NCI-H524 (cell line): ENCODE measurements at places on chromosomes 5 and 9.

DNA sequence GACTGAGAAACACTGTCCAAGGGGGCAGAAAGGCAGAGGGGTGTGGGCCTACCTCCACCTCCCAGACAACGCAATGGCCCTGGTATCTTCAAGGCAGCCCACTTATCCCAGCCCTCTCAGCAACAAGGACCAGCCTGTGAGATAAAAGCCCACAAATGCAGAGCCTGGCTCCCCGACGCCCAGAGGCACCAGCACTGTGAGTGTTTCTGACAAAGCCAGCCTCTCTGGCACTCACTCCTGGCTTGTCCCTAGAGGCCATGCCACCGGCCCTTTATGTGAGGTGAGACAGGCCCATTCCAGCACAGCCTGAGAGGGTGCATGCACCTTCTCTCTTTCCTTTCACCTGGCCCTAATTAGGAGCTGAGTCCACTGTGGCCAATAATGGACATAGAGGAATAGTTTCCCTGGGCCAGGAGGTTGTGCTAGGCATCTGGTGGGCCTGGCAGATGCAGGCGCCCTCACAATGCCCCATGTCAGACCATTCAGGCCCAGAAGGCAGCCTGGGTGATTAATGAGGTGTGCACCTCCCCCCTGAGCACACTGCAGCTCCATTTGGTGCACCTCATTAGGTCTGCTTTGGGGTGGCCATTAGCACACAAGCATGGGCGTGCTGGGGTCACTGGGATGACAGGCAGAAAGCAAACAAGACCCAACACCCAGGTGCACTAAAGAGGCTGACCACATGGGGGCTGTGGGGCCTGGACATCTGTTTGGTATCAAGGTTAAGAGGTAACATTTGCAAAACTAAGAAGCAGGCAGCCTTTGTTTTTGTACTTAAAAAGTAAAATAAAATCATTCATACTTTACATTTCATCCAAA, 176.0 kb downstream of the MED10 start:
- peak; percentile 42 for DNase-seq

DNA sequence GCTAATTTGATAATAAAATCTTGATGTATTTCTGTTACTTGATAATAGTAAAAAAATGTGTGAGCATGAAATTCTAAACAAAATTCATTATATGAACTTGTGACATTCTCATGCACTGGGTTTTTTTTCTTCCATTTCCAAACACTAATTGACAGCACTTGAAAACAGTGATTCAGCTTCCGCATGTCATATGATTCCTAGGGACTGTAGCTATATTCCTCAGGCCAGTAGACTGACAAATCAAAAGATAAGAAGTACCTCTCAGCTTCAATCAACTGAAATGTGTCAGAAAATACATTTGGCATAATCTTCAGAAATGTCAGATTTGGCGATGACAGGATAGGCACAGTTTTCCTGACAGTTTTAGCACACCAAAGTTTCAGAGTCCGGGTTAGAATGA, 52.5 kb downstream of the EFNA5 start:
- no peak for DNase-seq

DNA sequence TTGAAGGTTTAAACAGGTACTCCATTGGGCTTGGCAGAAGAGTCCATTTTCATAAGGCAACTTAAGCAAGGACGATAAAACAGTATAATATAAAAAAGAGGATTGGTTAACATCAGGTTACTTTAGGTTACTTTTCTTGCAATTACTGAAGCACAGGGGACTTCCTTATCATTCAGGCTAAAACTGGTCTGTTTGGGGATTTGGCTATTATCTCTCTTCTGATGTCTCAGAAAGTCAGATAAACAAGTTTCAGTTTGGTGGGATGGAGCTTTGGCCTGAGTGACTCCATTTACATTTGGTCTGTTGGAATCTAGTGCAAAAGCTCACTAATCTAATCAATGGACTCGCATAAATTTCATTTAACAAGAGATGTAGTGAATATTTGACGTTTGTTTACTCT, 8.0 kb downstream of the GAPT start:
- no peak for DNase-seq

DNA sequence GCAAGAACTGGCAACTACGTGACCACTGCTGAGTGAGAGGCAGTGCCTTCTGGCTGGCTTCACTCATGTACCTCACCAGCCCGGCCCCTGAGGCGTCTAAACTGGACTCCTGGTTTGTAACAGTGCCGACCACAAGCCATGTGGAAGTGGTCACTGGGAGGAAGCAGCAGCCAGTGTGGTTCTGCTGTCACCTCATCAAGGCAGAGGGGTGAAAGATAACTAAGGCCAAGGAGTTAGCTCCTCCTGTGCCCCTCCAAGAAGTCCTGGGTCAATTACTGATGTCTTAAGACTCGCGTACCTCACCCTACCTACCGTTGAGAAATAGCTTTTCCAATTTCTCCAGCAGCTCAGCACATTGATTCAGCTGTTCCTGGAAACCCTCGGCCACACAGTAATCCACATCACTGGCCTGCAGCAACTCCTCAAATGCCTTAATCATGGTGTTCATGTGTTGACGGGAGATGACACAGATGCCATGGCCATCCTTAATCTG, 142.9 kb downstream of the CDK5RAP2 start:
- DNase-seq, result no peak

- no peak for DNase-seq
Measured at GRCh38 chr5:11905206-11905605, 960 bp upstream of the CTNND2 start.

DNA sequence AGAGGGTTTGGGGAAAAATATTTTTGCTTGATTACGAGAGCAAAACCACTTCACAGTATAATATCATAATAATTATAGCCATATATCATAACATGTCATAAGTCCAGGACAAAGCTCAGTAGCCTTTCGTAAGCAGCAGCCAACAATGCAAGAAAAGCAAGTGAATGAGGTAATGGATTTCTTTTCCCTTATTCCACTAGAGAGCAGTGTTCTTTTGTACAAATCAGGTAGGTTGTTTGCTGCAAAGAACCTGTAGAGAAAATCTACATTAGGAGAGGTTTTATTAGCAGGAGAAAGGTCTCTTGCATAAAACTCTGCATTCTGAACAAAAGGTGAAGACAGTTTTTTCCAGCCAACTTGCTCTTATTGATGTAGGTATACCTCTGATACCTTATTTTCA, 1033.4 kb downstream of the TLE4 start:
- no peak for DNase-seq

DNA sequence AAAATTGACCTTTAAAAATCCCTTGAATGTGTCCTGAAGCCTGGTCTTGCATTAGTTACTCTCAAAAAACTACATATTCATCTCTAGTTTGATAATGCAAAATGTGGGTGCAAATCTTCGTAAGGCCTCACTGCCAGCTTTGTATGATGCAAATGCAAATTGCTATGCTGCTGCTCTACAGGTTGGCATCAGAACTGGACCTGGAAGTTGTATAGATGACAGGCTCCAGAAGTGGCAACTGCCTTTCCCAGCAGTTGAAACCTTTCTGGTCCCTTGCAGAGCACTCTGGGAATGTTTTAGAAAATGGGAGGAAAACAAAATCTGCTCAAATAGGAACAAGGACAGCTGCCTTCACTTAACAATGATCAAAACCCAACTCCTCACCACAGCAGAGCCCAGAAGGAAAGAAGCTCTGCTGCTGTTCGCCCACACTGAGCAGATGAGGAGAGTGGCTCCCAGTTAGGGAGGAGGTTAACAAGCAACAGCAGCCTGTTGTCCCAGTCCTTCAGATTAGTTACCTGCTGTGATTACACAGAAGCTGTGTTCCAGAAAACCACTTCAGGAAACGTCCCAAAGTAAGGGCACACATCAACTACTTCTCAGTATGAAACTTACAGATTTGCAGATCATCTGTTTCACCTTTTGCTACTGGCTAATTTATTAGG, 93.5 kb downstream of the PLPP1 start:
- peak; percentile 39 for DNase-seq
